ENCODE measurements at places on chromosomes 7 and 10.

DNA sequence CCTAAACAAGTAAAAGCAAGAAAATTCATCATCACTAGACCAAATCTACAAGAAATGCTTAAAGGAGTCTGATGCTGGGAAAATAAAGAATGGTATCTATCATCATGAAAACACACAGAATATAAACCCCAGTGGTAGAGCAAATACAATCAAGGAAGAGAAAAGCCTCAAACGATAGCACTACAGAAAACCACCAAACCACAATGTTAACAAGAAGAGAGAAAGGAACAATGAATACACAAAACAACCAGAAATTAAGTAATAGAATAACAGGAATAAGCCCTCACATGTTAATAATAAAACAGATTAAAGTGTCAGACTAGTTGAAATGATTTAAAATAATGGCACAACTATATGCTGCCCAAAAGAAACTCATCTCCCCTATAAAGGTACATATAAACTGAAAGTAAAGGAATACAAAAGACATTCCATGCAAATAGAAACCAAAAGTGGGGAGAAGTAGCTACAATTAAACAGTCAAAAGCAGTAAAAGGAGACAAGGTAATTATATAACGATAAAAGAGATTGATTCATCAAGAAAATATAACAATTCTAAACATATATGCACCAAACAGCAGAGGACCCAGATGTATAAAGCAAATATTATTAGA, 77.3 kb downstream of the JMJD1C start:
- no peak for DNase-seq

DNA sequence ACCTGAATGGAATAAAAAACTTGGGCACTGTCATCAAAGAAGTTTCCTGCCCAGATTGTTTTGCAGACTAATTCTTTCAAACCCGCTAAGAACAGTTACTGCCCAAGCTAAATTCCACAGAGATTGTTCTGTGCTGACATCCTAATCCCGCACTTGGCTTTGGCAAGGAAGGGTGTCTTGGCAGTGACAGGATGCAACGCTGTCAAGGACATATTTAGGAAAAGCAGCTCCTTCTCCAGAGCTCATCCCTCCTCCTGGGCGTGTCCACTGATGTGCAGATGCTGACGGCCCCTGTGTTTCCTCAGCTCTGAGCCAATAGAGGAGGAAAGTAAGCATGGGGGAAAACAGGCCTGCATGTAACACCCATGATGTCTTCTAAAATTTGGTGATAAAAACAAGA, 74.2 kb downstream of the EEPD1 start:
- DNase-seq = no peak

DNA sequence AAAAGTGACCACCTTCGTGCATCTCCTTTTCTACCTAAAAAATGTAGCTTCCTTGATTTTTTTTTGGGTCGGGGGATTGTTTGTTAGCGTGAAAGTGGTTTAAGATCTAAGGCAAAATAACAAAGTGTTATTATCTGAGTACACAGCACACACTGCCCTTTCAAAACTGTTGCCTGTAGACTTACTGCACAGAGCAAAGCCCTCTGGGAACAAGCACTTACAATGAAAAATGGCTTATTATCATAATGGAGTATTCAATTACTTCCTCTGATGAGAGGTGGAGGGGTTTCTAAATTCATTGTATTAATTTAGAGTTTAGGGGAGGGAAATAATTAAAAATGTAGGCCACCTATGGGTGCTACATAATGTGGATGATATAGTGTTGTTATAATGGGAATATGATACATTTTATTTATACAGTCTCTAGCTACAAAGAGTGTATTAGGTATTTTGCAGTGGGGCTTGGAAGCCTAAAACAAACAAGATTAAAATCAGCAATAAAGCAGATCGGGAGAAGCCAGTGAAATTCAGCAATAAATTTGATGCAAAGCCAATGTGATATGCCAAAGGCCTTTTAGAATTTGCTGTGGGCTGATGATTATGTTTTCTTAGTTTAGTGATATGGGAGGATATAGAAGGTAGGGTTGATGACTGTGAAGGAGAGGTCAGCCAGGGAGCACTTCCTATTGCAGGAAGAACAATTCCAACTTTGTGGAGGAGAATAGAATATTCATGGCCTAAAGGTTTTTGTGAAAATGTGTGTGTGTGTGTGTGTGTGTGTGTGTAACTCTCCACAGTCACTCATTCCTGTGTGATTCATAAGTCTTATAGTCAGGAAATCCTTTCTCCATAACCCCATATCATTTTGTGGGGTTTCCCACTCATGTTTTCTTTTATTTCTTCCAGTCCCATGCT, 17.7 kb upstream of the EXOC4 start:
- no peak for DNase-seq

- no peak for DNase-seq
Observed at GRCh38 chr10:68989317-68989990, 851 bp downstream of the KIFBP start.

- no peak for DNase-seq
Observed at GRCh38 chr7:67554986-67555385, 558.4 kb downstream of the TYW1 start.

DNA sequence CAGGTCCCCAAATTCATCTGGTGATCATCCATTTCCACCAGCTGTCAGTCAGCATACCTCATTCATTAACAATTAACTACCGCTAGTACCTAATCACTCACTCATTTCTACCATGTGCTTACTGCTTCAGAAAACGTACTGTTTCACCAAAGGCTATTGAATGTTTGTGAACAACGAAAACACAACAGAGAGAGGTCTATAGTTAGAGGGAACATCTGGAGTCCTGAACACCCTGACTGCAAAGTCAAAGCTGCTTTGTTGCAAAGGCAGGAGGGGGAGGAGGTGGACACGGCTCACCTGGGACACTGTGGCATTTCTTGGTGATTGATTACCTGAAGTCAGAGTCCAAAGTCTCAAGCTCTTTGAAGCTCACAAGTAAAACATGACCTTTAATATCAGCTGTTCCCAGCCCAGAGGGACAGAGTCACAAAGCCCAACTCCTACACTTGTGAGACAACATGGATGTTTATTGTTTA, 342.3 kb upstream of the ADARB2 start:
- DNase-seq = no peak

- no peak for DNase-seq
Observed at GRCh38 chr7:130875265-130875741, 141.3 kb upstream of the KLF14 start.

GRCh38 chr7:26514633-26515032, 223.0 kb downstream of the SNX10 start:
- DNase-seq = no peak

DNA sequence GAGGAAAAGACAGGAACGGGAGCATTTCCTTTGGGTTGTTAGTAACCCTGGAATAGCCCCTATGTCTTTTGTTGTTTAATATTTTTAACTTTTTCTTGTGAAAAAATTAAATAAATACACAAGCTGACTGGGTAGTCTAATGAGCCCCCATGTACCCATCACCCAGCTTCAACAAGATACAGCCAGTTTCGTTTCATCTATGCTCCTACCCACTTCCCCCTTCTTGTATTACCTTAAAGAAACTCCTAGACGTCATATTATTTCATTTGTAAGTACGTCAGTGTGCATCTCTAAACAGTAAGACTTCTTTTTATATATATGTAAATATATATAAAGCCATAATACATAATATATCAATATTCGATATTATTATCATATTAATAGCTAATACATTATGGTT, 42.8 kb upstream of the NUB1 start:
- DNase-seq = no peak

DNA sequence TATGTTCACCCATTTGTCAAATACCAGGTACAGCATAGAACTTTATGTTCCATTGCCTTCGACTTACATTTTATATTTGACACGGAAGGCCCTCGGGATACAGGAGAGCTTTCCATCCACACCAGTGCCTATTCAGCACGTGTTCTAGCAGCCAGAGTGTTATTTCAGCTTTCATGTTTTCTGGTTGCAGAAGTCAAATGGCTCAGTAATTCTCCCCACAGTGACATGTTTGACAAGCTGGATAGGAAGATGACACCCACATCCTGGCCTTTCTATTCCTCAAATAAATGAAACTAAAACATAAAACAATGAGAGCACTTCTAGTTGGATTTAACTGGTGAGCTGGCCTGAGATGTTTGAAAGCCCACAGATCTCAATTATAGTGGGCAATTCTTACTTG, 173.4 kb downstream of the SORCS1 start:
- no peak for DNase-seq

GRCh38 chr7:143299840-143300239, 11.7 kb downstream of the CASP2 start:
- DNase-seq = peak; percentile 50

DNA sequence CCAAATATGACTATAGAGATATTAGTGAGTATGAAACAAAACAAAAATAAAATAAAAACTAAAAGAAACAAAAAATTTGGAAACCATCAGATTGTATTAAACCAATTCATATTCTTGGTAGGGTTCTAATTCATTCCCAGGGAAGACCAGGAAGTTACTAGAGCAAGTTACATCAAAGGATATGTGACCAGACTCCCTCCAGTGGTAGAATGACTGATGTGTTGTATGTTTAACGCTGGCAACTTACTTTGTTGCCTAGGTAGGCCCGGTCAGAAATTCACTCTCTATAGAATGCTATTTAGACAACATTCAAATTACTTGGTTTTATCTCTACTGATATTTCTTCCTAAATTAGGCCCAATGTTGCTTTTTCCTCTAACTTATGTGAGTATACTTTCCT, 5.2 kb downstream of the PHYHIPL start:
- DNase-seq = no peak

DNA sequence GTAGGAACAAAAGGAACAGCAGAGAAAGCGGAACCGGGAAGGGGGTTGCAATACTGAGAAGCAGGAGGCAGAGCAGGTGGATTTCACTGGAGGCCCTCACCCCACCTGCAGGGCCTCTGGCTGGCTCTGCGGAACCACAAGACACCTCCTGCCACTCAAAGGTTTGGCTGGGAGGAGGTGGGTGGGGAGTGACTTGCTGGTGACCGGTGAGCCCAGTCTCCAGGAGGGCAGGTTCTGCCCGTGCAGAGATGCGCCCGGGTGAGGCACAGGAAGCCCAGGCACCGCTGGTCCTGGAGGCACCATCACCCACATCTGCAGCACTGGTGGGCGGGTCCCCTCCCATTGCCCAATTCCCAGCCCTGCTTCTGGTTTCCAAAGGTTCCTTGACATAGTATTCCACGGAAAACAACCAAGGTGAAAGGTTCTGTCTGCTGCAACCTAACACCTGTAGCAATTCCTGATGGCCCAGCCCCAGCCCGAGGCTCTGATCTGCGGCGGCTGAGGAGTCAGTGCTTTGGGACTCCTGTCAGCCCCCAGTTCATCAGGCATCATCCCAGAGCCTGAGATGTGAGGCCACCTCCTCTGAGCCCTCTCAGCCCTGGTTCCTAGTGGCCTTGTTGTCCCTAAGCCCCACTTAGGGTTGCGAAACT, 64.4 kb downstream of the CALML3 start:
- no peak for DNase-seq

GRCh38 chr10:27439101-27439500, 65.0 kb upstream of the RAB18 start:
- no peak for DNase-seq

Measured in stimulated activated CD4-positive, alpha-beta T cell treated with anti-CD3 and anti-CD28 coated beads, Interleukin-2, amount 100 ng/mL, for 48 hours (primary cell).